CD4-positive, alpha-beta memory T cell (primary cell): ENCODE measurements at places on chromosomes 13 and 19. TPM values are rescaled to one million over a fixed set of nuclear protein-coding genes. Genes with fewer than 3 reads are reported as not detected.
A peak's percentile ranks its signal among the peaks of the same experiment; 100 is the strongest.

DNA sequence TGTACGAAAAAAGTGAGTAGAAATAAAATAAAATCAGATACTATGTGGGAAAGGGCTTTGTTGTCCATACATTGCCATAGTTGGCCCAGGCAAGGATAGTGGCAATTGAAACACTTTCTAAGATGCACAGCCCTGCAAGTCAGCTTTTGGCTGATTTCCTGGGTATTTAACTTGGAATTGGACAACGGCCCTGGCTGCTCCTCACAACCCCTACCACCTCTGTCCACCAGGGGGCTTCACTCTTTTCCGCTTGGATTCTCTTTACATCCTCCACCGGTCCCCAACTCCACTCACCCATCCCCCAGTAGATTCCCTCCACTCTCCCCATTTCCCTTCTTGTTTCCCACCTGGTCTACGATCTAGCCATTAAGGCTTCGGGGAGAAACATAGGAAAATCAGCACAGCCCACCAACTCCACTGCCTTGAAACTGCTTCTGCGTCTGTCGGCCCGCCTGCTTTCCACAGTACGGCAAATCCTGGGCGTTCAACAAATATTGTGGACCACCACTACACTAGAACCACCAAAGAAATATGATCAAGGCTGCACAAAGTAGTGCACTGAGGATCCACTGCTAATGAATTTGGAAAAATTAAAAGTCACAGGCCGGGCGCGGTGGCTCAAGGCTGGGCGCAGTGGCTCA is 48.6 kb upstream of the GTF3A start:
- H3K27me3 ChIP-seq: no peaks in the 10 kb centered on the region
- no peak overlapping the region for H3K27ac ChIP-seq
- no peaks in the 10 kb centered on the region for H3K4me1 ChIP-seq

PRODH2 gene
- not detected for total RNA-seq

PDX1 gene
- not detected for total RNA-seq

GRCh38 chr13:91144054-91144453 is 203.4 kb upstream of the MIR17HG start:
- H3K4me3 ChIP-seq: no peak overlapping the region
- H3K4me1 ChIP-seq: no peaks in the 10 kb centered on the region
- no peaks in the 10 kb centered on the region for H3K27me3 ChIP-seq
- H3K36me3 ChIP-seq: no peaks in the 10 kb centered on the region
- no peak for DNase-seq

F10 gene
- total RNA-seq: not detected

CAMSAP3 gene
- 0.15 TPM for total RNA-seq

FPR3 gene
- total RNA-seq: 3.2 TPM

KPNA3 gene
- 22.4 TPM for total RNA-seq

ZNF865 gene
- 20.3 TPM for total RNA-seq

GRCh38 chr19:47609906-47610894 is 1.3 kb downstream of the BICRA start:
- H3K36me3 ChIP-seq: no peaks in the 10 kb centered on the region
- H3K27ac ChIP-seq: peak overlapping the region; percentile 73
- H3K4me1 ChIP-seq: peaks cover 33% of the 10 kb centered on the region
- peak overlapping the region; percentile 17 for H3K4me3 ChIP-seq

DNA sequence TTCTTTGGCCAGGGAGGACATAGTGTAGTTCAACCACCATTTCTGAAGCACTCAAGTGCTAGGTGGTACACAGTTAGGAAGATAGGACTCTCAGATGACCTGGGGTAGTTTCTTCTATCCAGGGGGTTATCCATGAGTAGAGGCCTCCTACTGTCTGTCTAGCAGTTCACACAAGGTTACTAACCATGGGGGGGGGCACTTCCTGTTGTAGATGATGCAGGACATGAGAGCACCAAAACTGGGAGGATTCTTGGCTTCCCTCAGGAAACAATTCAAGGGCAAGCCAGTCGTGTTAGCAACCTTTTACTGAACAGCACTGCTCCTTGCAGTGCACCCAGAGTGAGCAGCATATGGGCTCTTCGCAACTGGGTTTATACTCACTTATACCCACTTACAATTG is 8.9 kb upstream of the TPP2 start:
- no peaks in the 10 kb centered on the region for H3K36me3 ChIP-seq
- H3K27ac ChIP-seq: no peak overlapping the region
- no peak overlapping the region for H3K4me3 ChIP-seq

GRCh38 chr13:27622102-27622820 is 569 bp downstream of the POLR1D start:
- H3K4me1 ChIP-seq: peaks cover 64% of the 10 kb centered on the region
- DNase-seq: no peak
- peak overlapping the region; percentile 95 for H3K4me3 ChIP-seq
- peaks cover 9% of the 10 kb centered on the region for H3K36me3 ChIP-seq
- H3K27ac ChIP-seq: peak overlapping the region; percentile 90

GRCh38 chr19:3604227-3604986 is 2.3 kb downstream of the TBXA2R start:
- no peaks in the 10 kb centered on the region for H3K27me3 ChIP-seq
- H3K27ac ChIP-seq: no peak overlapping the region
- DNase-seq: no peak
- peaks cover 26% of the 10 kb centered on the region for H3K4me1 ChIP-seq

ILF3 gene
- total RNA-seq: 291 TPM

PLIN4 gene
- total RNA-seq: 0.17 TPM

KLF5 gene
- 5.0 TPM for total RNA-seq

OVOL3 gene
- not detected for total RNA-seq

ADPRHL1 gene
- 1.3 TPM for total RNA-seq

GRCh38 chr19:38870612-38871011 is 7.5 kb downstream of the RINL start:
- no peak for DNase-seq
- no peaks in the 10 kb centered on the region for H3K36me3 ChIP-seq
- H3K4me3 ChIP-seq: peak overlapping the region; percentile 60
- no peaks in the 10 kb centered on the region for H3K27me3 ChIP-seq
- H3K27ac ChIP-seq: peak overlapping the region; percentile 66

- H3K27ac ChIP-seq: no peak overlapping the region
- H3K4me3 ChIP-seq: no peak overlapping the region
- H3K4me1 ChIP-seq: no peaks in the 10 kb centered on the region
- no peak for DNase-seq
- H3K36me3 ChIP-seq: no peaks in the 10 kb centered on the region
These were observed 90.5 kb downstream of the COL4A2 start for GRCh38 chr13:110397436-110398115.

DNA sequence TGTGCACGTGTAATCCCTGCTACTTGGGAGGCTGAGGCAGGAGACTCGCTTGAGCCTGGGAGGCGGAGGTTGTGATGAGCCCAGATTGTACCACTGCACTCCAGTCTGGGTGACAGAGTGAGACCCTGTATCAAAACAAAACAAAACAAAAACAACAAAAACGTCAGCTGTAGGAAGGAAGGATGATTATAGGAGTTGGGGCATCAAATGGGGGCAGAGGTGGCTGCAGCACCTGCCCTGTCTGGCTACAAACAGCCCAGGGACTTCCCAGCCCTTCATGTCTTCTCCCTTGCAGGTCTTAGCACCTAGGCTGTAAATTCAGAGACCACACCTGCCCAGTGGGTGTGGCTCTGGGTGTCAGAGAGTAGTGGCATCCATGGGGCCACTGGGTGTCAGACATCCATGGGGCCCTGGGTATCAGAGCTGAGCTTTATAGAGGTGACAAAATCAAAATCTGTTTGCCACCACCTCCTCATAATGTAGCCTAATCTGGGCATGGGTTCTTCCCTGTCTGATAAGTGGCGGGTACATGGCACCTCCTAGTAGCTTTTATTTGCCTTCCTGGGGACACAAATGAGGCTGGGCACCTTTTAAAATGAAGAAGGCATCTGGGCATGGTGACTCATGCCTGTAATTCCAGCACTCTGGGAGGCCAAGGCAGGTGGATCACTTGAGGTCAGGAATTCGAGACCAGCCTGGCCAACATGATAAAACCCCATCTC is 4.7 kb upstream of the B3GNT3 start:
- peaks cover 8% of the 10 kb centered on the region for H3K36me3 ChIP-seq
- DNase-seq: no peak
- peaks cover 33% of the 10 kb centered on the region for H3K4me1 ChIP-seq
- H3K27me3 ChIP-seq: no peaks in the 10 kb centered on the region
- no peak overlapping the region for H3K4me3 ChIP-seq

ZNF254 gene
- total RNA-seq: 19.1 TPM

NRTN gene
- 0.91 TPM for total RNA-seq

DNA sequence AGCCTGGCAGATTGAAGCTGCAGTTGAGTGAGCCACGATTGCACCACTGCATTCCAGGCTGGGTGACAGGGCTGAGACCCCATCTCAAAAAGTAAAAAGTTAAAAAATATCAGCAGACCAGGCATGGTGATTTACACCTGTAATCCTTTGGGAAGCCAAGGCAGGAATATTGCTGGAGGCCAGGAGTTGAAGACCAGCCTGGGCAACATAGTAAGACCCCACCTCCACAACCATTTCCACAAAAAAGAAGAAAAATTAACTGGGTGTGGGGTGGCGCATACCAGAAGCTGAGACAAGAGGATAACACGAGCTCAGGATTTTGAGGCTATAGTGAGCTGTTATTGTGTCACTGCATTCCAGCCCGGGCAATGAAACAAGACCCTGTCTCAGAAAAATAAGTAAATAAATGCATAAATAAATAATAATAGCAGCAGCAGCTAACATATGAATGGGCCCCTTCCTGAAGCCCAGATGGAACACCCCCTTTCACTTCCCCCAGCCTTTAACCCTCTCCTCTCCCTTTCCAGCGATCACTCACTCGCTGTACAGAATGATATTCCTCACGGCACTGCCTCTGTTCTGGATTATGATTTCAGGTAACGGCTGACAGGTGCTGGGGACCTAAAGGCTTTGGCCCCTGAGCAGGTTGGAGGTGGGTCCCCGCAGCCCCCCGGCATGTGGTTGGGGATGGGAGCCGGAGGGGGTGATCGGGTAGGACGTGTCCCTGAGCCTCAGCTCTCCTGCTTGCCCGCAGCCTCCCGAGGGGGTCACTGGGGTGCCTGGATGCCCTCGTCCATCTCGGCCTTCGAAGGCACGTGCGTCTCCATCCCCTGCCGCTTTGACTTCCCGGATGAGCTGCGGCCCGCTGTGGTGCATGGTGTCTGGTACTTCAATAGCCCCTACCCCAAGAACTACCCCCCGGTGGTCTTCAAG is 3.2 kb downstream of the MAG start:
- no peaks in the 10 kb centered on the region for H3K27me3 ChIP-seq
- no peaks in the 10 kb centered on the region for H3K36me3 ChIP-seq
- no peak overlapping the region for H3K27ac ChIP-seq
- DNase-seq: no peak
- no peak overlapping the region for H3K4me3 ChIP-seq

DNA sequence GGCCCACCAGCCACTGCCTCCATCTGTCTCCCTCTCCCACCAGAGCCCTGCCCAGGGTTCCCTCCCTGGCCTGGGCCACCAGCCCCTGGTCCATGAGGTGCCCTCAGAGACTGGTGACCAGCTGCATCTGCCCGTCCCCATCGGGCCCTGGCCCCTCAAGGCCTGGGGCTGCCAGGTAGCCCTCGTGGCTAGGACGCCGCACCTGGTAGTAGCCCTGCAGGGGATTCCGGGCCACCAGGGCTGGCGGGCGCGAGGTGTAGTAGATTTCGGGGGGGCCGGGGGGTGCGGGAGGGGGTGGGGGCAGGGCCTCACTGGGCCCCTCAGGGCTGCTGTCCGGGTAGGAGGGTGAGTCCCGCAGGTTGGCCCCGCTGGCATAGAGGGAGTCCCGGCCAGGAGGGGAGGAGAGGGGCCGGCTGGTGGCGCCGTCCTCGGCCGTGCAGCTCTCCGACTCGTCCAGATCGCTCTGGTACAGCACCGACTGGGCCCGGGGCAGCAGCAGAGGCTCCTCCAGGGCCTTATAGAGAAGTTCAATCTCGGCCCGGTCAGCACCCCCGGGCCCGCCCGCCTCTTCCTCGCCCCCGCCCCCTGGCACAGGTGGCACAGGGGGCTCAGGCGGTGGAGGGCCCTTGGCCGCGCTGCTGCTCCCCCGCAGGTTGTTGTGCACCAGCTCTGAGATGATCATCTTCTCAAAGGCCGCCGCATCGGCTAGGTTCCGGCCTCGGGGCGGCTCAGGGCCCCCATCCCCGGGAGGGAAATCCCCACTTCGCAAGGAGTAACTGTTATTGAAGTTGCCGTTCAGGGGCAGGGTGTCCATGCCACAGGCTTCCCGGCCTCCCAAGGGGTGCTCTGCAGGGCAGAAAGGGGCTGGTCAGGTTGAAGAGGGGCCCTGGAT is 14.6 kb upstream of the ASF1B start:
- H3K4me3 ChIP-seq: peak overlapping the region; percentile 52
- no peaks in the 10 kb centered on the region for H3K27me3 ChIP-seq
- H3K4me1 ChIP-seq: peaks cover 31% of the 10 kb centered on the region
- no peak for DNase-seq
- H3K36me3 ChIP-seq: peaks cover 10% of the 10 kb centered on the region
